Foreskin melanocyte (primary cell): ENCODE measurements at places on chromosomes 1 and 21.
A peak's percentile ranks its signal among the peaks of the same experiment; 100 is the strongest.

DNA sequence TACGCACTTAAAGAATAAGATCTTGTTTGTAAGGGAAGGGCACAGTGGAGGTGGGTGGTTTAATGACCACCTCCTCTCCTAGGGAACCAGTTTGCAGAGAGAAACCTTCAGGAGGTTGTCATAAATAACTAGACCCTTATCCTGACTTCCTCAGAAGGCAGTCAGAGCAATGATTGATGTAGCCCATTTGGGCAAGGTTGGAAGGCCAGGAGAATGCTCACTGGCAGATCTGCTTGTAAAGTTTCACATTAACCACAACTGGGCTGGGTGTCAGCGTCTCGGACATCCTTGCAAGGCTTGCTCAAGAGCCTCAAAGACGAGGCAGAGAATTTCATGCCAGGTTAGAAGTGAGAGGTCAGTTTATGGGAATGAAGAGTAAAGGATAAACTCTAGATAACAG is 87.6 kb upstream of the TRABD2B start:
- no peak for DNase-seq

DNA sequence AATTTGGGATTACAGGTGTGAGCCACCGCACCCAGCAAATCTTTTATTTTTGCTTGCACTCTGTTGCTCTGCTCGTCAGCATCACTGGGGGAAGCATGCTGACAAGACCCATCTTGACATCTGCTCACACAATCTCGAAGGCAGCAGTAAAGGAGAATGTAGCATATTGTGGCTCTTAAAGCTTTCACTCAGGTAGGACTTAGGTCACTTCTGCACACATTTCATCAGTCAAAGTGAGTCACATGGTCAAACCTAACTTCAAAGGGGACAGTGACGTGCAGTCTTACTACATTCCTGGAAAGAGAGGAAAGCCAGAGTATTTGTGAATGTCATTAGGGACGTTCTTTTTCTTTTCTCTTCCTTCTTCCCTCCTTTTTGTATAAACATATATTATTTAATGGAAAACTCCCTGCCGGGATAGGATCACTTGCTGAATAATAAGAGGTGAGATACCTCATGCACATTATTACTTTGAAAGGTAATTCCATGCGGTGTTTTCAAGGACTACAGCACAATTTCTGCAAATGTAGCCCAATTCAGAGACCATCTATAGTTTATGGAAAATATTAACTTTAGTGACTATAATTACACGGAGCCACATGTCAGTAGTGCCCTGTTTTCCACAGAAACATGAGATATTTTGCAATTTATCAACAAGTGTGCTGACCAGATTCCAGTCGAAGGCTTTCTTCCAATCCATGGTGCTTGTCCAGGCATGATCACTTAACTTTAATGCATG is 19.3 kb upstream of the ACBD6 start:
- no peak for DNase-seq

- peak; percentile 15 for DNase-seq
Observed at GRCh38 chr1:61742620-61743430, 545 bp downstream of the PATJ start.

- DNase-seq: no peak
Observed at GRCh38 chr1:20868263-20868662, 81.2 kb upstream of the HP1BP3 start.

DNA sequence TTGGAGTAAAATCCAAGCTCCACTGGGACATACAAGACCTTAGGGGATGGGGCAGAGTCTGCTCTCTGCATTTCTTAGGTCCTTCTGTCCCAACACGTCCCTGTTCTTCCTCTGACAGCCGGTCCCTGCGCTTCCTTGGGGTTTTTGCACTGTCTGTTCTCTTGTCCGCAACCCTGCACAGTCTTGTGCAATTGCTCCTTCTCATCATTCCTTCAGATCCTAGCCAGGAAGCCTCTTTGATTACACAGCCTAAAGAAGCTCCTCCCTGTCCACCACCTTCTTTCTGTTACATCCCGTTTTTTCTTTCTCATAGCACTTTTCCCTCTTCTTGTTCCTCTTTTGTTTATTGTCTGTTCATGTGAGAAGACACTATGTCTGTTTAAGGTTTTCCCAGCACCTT is 19.9 kb downstream of the ACOT11 start:
- no peak for DNase-seq

GRCh38 chr1:75786901-75787493 is 941 bp downstream of the RABGGTB start:
- DNase-seq: no peak

- DNase-seq: no peak
Observed at GRCh38 chr1:45930258-45931150, 127.1 kb downstream of the MAST2 start.

DNA sequence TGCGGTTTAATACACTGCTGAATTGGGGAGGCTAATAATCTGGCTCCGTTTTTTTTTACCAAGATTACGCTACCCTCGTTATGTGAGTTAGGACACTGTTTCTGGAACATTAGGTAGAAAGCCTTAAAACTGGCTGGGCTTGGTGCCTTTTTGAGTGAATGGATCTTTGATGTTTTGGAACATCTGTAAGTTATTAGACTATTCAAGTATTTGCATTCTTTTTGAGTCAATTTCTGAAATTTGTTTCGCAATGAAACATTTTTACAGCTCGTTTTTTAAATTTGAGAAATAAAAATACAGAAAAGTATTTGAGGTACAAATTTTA is 106.9 kb downstream of the LTN1 start:
- no peak for DNase-seq

DNA sequence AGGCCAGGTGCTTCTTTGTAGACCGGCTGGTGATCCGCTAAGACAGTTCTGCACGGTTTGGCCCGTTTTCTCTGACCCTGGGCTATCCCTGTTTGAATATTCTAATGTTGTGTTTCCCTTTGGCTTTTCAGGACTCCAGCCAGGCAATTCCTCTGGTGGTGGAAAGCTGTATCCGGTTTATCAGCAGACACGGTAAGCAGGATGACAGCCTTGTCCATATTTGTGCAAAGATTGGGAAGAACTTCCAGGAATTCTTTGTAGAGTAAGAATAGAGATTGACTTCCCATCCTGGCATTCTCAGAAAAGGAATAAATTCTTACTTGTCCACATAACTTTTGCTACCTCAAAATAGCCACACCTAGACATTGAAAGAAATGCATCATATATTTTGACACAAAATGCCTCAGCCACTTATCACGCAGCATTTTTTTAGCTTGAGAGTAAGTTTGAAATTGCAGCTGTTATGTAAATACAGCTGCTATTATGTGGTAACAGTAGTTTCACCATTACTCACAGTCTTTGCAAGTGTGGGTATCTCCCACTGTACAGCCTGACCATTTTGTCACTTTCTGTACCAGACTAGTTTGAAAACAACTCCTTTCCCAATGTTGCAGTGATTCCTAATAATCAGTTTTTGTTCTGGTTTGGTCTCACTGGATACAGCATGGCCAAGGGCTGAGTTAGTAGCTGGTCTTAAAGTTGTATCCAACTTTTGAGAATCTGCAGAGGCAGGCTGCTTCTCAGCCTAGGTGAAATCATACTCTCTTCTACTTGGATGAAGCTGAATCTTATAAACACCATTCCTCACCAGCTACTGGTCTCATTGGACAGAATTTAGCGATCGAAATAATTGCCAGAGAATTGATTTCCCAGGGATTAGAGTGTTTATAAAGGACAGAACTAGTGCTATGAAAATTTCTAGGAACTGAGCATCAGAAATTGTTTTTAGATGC is 40.0 kb upstream of the IKBKE start:
- no peak for DNase-seq

DNA sequence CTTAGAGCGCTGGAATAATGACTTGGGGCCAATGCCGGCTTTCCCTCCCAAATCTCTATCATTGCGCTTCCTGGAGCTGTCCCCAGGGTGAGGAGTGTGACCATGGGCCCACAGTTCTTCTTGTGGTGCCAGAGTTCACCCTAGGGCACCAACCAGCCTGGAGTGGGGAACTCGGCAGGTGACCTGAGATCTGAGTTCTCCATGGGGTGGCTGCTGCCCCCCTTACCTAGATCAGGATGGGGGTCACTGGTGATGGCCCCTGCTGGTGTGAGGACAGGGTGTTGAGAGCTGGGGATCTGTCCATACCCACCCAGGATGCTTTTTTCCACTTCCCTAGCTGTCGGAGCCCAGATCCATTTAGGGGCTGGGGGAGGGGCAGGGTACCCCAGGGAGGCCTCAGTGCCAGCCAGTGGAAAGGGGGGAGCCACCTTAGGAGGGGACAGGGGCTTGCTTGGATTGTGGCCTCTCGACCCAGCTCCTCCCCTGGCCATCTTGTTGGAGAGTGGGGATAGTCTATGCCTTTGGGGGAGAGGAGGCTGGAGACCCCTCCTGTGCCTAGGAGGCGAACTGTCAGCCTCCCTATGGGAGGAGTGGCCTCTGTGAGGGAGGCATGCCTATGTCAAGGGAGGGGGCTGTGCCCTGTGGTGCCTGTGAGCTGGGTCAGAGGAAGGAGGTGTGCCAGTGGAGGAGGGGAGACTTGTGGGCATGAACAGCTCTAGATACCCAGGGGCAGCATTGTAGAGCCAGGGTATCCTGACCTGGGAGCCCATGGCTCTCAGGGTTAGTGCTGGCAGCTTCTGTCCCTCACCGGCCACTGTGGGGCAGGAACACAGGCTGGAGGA is 1.7 kb downstream of the FOXO6 start:
- DNase-seq: no peak

GRCh38 chr1:1618396-1619068 is 3.2 kb downstream of the MIB2 start:
- no peak for DNase-seq

DNA sequence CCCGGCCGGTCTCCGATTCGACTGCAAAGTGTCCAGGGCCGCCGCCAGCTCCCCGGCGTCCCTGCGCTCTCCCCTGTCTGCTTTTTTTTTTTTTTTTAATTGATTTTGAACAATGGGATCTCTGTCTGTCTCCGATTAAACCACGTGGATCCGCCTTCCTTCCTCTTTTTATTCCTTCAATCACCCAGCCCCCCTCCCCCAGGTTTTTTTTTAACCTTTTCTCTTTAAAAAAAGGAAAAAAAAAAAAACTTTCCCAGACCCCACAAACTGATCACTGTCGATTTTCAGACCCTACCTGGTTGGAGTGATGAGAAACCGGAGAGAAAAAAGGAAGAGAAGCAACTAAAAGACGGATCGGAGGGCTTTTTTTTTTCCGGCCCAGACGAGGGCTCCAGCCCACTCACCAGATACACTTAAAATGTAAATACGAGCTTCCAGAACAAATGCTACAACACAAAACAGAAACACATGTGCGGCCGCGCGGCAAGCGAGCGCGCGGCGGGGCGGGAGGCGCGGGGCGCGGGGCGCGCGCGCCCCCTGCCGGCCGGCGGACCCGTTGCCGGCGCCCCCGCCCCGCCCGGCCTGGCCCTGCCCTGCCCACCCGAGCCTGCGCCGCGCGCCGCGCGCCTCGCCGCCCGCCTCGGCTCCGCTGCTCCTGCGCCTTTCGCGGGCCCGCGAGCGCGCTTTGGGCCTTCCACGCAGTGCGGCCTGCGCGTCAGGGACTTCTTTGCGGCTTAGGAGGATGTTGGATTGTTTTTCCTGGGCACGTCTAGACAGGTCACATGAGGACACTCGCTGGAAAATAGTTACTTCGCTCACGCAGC is at the start of gene RCC2:
RCC2 (minus strand) TSS at position 428 of the 824 bp plus-strand sequence. CDS start 1,163 bp downstream, outside the sequence.
- DNase-seq: peak; percentile 71

DNA sequence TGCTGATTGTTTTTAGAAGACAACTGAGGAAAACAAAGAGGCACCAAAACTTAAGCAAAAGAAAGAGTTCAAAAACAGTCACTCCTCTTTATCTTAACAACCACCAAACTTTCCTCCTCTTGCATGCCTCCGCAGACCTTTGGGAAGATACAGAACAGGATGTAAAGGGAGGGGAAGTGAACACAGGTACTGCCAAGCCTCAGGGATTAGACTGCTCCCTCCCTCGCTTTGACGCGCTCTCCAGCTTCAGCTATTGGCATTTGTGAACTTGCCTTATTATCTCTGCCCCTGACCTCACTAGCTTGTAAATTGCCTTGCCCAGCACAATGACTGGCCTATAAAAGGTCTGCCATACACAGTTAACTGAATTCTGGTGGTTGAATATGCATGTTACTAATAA is 4.8 kb upstream of the SRP9 start:
- DNase-seq: no peak
